ENCODE measurements at places on chromosomes 6 and 20.
A peak's percentile ranks its signal among the peaks of the same experiment; 100 is the strongest.

DNA sequence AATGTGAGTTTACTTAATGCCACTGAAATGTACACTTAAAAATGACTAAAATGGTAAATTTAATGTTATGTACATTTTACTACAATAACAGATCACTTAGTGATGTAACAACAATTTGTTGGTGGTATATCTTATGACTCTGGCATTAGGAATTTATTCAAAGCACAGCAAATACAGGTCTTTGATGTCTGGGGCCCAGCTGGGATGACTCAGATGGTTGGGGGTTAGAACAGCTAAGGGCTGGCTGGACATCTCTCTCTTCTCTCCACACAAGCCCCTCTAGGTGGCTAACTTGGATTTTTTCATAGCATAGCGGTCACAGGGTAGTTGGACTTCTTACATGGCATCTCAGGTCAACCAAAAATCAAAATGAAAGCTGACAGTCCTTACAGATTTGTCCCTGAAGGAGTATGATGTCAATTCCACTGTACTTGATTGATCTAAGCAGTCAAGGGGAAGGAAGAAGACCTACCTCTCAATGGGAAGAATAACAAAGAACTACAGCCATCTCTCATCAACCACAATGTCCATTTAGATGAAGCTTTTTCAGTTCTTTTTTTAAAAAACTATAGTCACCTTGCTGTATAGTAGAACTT, 37.5 kb upstream of the LCA5 start:
- no peak for DNase-seq

DNA sequence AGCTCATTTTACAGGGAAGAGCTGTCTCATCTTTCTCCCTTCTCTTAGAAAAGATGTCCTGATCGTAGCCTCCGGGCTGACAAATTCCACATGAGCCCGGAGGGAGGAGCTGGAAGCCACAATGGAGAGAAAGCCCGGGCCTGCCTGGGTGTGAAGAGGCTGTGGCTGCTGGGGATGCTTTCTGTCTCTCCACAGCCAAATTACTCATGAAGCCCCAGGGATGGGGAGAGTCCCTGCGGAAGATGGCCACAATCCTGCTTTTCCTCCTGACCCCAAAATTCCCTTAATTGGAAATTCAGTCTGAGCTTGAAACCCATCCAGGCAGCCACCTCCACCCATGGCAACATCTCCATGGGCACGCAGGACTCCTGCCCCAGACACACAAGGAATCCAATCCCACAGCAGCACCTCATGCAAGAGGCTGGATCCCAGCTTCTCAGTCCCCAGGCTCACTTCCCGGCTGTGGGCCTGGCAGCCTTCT, 32.4 kb downstream of the JPH2 start:
- peak; percentile 40 for DNase-seq

- DNase-seq, result no peak
Observed at GRCh38 chr6:119533603-119534279, 184.2 kb upstream of the MAN1A1 start.

- no peak for DNase-seq
Observed at GRCh38 chr6:123940551-123940950, 136.9 kb downstream of the NKAIN2 start.

DNA sequence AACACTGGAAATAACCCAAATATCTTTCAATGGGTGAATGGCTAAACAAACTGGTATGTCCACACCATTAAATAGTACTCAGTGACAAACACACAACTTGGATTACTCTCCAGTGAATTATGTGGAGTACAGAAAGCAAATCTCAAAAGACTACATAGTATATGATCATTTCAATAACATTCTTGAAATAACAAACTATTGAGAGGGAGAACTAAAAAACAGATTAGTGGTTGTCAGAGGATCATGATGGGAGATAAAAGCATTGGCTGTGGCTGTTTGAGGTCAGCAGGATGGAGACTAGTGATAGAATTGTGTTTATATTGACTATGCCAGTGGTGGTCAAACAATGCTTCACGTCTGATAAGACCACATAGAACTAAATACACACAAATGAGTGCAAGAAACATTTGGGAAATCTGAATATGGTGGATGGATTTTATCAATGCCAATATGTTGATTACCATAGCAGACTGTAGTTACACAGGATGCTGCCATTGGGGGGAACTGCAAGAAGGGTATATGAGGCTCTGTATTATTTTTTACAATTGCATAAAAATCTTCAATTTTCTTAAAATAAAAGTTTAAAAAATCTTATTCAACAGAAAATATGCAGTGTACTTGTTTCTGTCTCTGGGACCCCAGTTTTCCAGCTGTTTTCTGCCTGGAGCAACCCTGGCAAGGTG, 242.0 kb downstream of the TBXT start:
- DNase-seq, result no peak

DNA sequence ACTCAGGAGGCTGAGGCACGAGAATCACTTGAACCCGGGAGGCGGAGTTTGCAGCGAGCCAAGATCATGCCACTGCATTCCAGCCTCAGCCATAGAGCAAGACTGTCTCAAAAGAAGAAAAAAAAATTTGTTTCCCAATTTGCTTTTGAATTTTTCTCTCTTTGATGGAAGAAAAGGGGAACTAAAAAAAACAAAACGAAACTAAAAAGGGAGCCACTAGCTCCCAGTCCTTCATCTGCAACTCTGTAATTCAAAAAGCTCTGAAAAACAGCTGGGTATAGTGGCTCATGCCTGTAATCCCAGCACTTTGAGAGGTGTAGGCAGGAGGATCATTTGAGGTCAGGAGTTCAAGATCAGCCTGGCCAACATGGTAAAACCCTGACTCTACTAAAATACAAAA, 9.5 kb downstream of the OVOL2 start:
- DNase-seq, result no peak

DNA sequence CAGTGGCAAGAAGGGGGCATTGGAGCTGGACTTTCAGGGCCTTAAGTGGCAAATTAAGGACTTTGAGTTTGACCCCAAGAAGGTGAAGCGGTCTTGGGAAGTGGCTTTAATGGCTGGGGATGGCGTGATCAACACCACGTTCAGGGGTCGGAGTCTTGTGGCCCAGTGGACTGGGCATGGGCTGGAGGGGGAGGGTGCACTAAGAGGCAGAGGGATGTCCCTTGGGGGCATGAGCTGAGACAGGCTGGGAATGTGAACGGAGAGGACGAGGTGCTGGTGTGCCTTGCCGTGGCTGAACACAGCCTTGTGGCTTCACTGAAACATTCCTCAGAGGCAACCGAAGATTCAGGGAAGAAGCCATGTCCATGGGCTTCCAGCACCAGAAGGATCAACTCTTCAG, 227.0 kb downstream of the SYNDIG1 start:
- DNase-seq, result no peak

DNA sequence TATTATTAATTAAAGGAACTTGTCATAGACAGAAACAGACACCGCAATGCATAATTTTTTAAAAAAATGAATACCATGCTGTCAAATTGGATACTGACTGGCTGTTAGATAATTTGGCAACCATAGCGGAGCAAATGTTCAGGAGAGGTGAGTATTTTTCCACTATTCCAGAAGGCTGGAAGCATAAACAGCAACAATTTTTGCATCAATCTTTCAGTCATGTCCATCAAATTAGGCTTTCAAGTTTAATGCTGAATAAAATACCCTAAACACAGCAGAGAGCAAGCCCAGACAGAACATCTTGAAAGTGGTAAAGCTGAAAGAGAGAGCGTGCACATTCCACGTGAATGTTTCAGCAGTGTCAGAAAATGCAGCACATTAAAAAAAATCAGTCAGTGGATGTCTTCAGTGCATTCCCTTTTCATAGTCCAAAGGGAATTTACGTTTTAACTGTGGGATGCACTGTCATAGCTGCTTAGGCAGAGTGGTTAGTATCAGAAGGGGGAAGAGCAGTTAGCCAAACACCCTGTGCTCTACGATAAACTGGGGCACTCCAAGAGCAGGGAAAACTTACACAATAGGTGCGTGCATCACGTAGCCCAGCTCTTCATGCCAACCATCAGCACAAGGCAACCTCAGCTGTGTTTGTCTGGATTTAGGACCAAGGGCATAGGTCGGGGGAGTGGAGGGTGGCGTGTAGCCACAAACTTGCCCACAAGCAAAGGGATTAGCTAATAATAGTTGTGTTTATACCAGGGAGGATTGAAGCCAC, 116.2 kb upstream of the STMND1 start:
- DNase-seq, result no peak

- no peak for DNase-seq
Observed at GRCh38 chr20:51020657-51021056, 2.2 kb downstream of the KCNG1 start.

DNA sequence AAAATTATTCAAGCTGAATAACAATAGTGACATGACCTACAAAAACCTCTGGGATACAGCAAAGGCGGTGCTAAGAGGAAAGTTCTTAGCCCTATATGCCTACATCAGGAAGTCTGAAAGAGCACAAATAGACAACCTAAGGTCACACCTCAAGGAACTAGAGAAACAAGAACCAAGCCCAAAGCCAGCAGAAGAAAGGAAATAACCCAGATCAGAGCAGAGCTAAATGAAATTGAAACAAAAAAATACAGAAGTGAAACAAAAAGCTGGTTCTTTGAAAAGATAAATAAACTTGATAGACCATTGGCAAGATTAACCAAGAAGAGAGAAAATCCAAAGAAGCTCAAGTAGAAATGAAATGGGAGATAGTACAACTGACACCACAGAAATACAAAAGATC, 47.6 kb upstream of the NOTCH4 start:
- DNase-seq, result no peak

DNA sequence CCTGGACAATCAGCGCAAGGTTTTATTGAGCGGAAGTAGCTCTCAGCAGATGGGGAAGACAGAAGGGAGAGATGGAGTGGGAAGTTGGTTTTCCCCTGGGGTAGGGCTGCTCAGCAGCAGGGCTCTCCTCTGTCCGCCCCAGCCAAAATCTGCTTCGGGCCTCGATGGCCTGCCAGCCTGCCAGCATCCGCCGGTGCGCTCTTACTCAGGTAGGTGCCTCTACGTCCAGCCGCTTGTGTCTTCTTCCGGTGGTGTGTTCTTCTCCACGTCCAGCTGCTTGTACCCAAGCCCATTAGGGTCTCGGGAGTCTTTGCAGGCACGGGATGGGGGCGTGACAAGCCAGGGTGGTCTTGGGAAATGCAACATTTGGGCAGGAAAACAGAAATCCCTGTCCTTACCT, 1340.0 kb upstream of the MAP3K7 start:
- DNase-seq, result no peak

DNA sequence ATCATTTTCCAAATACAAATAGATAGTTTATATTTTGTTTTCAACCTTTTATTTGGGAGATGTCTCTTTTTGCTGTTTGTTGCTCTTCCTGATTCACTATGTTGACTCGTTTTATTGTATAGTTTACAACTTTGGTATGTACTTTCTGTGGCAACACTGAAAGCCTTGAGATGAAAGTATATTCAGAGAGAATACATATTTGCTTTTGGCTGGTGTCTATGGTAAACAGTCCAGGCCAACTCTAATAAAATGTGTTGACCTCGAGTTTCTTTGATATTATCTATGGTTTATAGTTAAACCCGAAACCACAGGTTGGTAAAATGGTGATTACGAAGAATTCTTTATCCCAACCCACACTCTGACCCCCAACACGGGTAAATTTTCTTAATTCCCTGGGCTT, 919.6 kb upstream of the MAP3K7 start:
- DNase-seq, result no peak

DNA sequence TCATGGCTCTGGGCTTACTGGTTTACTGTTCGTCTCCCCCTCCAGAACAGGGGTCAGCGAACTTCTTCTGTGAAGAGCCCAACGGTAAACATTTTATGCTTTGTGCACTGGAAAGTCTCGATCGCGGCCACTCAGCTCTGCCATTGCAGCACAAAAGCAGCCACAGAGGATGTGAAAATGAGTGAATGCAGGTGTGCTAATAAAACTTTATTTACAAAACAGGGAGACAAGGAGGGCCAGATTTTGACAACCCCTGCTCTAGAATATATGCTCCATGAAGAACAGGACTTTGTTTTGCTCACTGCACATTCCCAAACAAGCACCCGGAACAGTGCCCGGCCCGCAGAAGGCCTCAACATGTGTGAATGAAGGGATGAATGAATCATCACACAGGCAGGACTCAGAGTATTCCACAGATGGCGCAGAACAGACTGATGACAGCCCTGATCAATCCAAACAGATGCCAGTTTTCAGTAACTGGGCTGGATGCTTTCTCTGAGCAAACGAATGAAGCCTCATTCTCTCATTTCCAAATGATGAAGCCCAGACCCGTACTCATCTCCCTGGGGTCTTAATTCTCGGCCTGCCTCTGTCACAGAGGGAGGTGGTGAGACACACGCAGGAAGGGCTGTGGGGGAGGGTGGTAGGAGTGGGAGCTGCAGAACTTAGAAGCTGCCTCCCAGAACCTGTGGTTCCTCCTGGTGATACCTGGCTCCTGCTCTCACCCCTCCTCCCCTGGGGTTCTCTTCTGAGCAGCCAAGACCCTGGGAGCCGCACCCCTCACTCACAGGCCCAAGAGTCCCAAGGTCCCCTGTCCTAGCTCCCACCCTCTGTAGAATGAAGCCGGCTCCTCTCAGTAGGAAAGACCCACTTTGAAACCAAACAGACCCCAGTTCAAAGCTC, 196.4 kb downstream of the PREX1 start:
- DNase-seq, result no peak

GRCh38 chr6:157981132-157981394, 600 bp upstream of the SYNJ2 start:
- no peak for DNase-seq

- DNase-seq, result peak; percentile 49
Observed at GRCh38 chr6:16238057-16238962, at the start of gene GMPR. Gene GMPR, plus strand, starts transcription at chr6:16238587. Its CDS starts 107 bp downstream, at chr6:16238694.

- DNase-seq, result peak; percentile 47
Observed at GRCh38 chr20:35303735-35304491, 11.7 kb upstream of the FAM83C start.

DNA sequence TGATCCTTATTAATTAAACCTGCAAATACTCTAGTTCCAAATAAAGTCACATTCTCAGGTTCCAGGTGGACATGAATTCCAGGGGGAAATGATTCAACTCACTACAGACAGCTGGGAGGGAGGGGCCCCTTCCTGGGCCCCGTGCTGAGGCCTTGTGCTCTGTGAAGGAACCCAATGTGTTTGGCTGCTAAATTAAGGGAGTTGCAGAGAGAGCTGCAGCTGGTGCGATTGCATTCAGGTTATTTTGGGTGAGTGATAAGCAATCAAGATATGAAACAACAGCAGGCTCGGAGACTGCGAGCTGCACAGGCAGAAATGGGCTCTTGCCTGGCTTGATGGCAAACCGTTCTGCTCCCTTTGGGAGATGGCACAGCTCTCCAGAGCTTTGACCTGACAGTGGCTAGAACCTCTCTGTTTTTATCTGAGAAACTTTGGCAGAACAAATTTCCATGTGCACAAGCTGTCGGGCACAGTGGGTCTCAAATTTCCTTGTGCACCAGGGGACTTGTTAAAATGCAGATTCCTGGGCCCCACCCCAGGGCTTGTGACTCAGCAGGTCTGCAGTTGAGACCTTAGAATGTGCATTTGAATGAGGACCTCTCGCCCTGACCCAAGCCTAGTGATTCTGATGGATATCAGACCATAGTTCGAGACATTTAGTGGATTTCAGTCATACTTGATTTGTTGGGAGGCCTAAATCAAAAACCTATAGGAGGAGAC, 9.8 kb downstream of the MAPK13 start:
- no peak for DNase-seq

Data from thoracic aorta (tissue), 2 donors.